Breast epithelium (tissue), 4 donors: ENCODE measurements at places on chromosomes 2 and 18.

DNA sequence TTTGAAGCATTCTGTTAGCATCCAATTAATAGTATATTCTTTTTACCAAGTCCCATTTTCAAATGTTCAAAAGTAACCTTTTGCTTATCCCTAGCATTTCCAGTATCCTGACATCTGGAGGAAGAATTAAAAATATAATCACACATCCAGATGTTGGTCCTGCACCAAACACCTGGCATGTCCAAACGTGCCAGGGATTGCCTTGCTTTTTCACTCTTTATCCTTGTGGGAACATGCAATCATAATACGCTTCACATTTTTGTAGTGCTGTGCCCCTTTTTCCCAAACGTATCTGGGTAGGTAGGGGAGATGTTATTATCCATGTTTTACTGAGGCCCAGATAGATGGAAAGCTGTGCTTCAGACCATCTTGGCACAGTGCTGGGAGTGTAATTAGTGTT, 133.0 kb downstream of the TPGS2 start:
- no peak for DNase-seq

- no peak for DNase-seq
These were observed 69.0 kb upstream of the C2orf15 start for GRCh38 chr2:99072551-99072950.

DNA sequence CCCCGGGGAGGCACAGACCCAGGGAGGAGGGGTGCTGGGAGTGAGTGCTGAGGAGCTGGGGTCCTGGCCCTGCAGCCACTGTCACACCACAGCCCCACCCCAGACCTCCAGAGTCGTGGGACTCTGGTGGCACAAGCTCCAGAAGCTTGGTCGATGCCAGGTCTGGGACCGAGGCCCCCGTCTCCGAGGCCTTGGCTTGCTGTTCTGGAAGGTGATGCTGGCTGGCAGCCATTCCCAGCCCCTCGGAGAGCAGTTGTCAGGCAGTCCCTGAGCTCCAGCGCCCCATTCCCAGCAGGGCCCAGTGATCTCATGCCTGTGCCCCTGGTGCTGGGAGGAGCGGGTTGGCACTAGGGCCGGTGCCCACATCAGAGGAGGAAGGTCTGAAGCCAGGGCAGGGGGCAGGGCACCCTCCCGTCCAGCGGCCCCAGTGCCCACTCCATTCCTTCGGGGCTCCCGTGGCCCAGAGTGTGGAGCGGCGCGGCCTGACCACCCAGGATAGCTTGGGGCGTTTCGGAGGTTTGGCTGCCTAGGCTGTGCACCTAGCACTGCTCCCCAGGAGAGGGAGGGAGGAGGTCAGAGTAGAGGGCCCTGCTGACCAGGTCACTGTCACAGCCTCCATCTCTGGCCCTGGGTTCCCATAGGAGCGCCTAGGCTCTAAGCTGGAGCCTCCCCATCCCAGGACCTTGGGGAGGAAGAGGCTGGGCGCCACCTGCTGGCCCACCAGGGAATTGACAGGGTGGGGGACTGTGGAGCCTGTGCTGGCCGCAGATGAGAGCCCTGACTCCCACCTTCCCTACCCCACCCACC, 16.8 kb upstream of the ALPI start:
- DNase-seq, result peak; percentile 41

DNA sequence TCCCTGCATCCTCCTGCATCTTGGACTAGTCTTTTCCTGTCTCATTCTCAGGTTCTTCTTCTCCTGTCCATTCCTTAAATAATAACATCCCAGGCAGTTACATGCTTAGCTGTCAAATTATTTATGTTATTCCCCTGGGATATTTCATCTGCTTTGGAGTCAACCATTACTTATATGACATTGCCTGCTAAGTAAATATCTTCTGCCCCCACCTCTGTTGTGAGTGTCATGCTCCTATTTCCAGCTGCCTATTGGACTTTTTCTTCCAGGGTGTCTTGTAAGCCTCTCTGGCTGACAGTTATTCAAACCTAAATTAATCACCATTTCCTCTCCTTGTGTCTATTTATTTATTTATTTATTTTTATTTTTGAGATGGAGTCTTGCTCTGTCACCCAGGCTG, 124.7 kb upstream of the RASGRP3 start:
- DNase-seq, result no peak

- DNase-seq, result no peak
These were observed 242.7 kb upstream of the MYT1L start for GRCh38 chr2:2573658-2574293.

DNA sequence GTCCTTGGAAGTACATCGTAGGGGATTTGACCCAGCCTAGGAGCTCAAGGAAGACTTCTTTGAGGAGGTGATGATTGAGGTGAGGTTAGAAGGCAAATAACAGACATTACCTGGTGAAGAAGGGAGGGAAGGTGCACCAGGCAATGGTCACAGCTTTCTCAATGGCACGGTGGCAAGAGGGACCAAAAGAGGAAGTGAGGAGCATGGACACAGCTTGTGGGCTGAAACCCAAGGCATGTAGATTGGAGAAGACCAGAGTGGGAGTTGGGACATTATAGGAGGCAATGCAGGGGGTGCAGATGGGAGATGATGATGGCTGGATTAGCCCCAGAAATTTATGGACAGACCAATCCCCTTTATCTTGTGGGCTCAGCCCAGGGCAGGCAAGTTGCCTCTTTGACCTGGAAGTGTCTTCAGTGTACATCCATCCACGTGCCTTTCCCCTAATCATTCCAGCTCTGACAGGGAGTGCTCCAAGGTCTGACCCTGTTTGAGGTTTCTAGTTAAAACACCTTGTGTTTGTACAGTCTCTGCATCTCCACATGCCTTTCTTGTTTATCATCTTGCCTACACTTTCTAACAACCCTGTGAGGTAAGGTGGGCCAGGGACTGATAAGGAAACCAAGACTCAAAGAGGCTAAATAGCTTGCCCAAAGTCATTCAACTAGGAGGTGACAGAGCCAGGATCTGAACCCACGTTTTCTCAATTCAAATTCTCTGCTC, 59.1 kb downstream of the NRP2 start:
- no peak for DNase-seq

DNA sequence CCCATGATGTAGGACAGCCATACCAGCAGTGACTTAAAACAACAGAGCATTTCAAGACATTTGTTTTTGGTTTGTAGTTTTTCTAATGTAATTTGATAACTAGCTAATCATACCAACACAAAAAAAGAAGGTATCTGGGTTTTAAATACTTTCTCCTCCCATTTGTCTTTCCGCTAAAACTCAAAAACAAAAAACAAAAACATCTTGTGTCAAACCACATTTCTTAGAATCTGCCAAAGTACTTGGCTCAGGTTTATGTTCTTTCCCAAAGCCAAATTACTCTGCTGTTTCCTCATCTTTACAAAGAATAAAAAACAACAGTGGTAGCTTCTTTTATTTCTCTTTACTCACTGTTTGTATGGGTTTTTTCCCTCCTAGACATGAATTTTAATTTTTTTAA, 71.5 kb downstream of the GREB1L start:
- DNase-seq, result no peak

- no peak for DNase-seq
These were observed 31.5 kb upstream of the PDIA6 start for GRCh38 chr2:10844097-10844496.

DNA sequence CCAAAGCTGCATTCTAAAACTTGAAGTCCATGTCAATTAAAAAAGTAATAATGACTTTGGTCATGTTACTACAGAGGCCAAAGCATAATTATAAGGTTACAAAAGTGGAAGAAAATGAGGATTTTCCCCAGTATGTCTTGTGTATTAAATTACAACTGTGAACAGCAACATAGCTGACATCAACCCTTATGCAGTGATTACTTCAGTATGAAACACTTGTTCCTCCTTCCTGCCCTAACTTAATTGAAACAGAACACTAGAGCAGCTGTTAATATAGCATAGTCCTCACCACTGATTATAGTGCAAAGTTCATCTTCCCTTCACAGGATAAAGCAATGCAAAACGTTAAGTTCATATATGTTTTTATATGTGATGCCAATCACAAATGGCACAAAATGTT, 29.9 kb downstream of the EPB41L3 start:
- no peak for DNase-seq

GRCh38 chr2:164831887-164832286, 9.7 kb downstream of the COBLL1 start:
- DNase-seq, result no peak

DNA sequence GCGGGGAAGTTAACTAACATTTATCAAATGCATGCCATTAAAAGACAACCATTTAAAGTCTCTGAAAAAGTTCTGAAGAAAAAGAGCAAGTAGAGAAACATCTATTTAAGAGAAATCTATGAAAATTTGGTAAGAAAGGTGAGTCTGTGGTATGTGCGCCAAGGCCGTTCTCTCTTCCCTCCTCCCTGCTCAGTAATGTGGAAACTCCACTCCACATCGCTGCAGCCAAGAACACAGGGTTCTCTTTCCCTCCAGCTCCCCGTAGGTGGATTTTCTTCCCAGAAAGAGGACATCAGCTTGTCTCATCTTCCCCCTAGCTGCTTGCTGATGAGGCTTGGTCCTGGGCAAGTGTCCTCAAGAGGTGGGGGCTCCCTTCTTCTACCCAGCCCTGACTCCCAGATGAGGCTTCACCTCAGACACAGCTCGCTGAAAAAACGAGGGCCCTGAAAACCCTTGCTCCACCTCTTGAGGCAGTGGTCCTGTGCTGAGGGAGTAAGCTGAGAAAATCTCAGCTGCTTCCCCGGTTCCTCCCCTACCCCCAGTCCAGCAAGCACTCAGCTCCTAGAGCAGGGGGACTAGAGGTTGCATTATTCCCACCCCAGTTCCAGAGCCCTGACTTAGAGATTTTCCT, 45.8 kb upstream of the PTPRM start:
- DNase-seq, result no peak

GRCh38 chr2:12090590-12090989, 344.2 kb downstream of the LPIN1 start:
- DNase-seq, result no peak

DNA sequence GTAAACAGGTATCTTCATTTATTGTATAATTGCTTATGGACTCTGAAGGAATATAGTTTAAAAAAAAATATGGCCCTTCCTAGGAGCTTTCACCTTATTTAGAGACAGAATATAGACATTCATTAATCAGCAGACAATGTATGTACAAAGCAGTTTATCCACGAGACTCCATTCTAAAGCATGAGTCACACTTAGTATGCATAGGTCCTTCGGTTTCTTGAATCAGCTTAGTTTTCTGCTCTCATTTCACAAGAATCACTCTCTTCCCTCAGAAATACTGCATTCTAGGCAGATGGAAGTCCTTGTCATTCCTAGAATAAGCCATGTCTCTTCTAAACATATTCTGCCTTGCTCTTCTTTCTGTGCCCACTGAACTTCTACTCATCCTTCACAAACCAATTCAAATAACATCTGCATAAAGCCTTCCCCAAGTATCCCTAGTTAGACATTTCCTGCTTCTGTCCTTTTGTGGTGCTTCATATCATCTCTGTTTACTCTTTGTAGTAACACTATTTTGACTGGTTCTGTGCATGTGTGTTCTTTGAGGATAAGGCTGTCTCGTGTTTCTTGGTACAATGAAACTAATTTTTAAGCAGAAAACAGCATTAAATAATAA, 84.5 kb downstream of the PTRHD1 start:
- DNase-seq, result no peak

GRCh38 chr2:33505966-33506365, 29.5 kb downstream of the RASGRP3 start:
- DNase-seq, result no peak

GRCh38 chr18:38551881-38552280, 986.3 kb upstream of the CELF4 start:
- peak; percentile 80 for DNase-seq

DNA sequence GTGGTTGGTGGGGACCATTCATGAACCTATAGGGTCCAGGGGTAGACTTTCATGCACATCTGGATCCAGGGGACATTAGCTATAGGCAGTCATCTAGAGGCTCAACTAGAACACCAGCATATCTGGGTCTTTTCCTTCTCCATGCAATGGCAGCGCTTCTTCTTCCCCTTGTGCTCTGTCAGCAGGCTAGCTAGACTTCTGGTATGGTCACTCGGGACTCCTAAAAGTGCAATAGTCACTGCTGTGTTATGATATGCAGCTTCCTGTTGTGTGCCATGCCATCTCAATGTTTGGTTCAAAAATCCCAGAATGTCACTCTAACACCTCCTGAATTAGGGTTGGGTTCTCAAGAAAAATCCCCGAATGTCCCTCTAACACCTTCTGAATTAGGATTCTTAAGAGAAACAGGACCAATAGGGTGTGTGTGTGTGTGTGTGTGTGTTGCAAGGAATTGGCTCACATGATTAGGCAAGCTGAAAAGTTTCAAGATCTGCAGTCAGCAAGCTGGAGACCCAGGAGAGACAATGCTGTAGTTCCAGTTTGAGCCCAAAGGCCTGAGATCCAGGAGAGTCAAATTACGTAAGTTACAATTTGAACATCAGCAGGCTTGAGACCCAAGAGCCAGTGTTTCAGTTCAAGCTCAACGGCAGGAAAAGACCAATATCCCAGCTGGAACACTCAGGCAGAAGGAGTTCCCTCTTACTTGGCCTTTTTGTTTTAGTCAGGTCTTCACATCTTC, 97.1 kb upstream of the LTBP1 start:
- no peak for DNase-seq

GRCh38 chr2:69770193-69770702, 28.3 kb downstream of the ANXA4 start:
- DNase-seq, result no peak

GRCh38 chr2:218852911-218853667, 6.5 kb upstream of the WNT6 start:
- peak; percentile 62 for DNase-seq

- no peak for DNase-seq
These were observed 34.4 kb downstream of the NEMP2 start for GRCh38 chr2:190500054-190500502.

GRCh38 chr2:172420216-172420615, 7.2 kb upstream of the ITGA6 start:
- no peak for DNase-seq

DNA sequence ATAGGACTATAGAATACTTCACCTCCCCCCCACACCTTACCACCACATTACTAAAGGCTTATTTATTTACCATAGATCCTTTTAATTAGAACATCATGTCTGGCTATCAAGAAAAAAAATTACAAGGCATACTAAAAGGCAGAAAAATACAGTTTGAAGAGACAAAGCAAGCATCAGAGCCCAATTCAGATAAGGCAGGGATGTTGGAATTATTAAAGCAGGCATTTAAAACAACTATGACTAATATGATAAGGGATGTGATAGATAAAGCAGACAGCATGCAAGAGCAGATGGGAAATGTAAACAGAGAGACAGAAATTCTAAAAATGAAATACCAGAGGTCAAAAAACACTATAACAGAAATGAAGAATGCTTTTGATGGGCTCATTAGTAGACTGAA, 55.4 kb upstream of the SMIM21 start:
- DNase-seq, result no peak

- no peak for DNase-seq
These were observed 77.6 kb upstream of the SLC4A10 start for GRCh38 chr2:161546635-161547034.

GRCh38 chr2:44392338-44392943, 30.7 kb downstream of the CAMKMT start:
- no peak for DNase-seq

GRCh38 chr2:205895981-205896655, 189.9 kb downstream of the INO80D start:
- DNase-seq, result no peak

DNA sequence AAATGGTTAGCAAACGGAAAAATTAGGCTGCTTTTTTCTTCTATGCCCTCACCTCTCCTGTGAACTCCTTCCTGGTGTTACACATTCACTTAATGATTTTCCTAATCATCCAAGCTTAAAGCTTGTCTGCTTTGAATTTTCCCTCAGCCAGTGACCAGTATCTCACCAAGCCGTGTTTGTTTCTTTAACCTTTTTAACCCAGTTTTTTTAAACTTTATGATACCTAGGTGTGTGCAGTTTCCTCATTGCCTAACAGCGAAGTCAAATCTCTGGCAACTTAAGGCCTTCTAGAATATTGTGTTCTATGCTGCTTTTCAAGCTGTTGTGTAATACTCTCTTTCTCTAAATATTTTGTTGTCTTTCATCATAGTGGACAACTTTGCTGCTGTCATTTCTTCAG, 113.0 kb downstream of the PIK3C3 start:
- DNase-seq, result no peak
